ENCODE measurements at places on chromosomes 1 and 21. TPM values are rescaled to one million over a fixed set of nuclear protein-coding genes. Genes with fewer than 3 reads are reported as not detected.

Gene TRAPPC3
- 62.0 TPM for total RNA-seq

Gene LIN28A
- not detected for total RNA-seq

Gene CYP2J2
- 243 TPM for total RNA-seq

Gene SPATA46
- not detected for total RNA-seq

Gene MATN1
- total RNA-seq = not detected

Gene RTCA
- total RNA-seq = 20.2 TPM

Gene CD46
- 85.4 TPM for total RNA-seq

Gene MROH9
- total RNA-seq = not detected

Gene CHI3L2
- 0.52 TPM for total RNA-seq

Gene TMPRSS15
- not detected for total RNA-seq

Gene ZNF691
- 10.2 TPM for total RNA-seq

Gene LCE1E
- not detected for total RNA-seq

Gene NUDT4B
- 96.0 TPM for total RNA-seq

Gene FMOD
- total RNA-seq = 34.2 TPM

Gene PRAMEF6
- total RNA-seq = not detected

Gene ITLN2
- 6.3 TPM for total RNA-seq

Gene RABGGTB
- total RNA-seq = 42.2 TPM

Gene CSF1
- total RNA-seq = 31.4 TPM

Gene TACSTD2
- 0.71 TPM for total RNA-seq

Gene ASCL5
- total RNA-seq = not detected
